ENCODE measurements at places on chromosomes 11 and 22.

DNA sequence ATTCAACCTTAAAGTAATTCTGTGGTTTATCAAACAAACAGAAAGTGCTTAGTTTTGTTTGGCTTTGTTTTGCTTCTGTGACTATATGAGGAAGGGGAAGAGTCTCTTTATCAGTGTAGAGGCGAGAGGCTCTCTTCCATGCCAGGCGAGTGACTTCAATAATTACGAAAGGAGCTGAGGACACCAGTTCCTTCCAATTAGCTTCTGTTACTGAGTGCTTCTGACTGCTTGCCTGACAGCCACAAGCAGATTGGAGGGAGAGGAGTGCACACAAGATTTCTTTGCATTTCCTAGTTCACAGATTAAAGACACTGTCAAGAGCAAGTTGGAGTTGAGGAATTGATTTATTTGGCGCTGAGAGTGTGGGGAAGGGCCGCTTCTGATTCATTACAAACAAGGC, 1484.5 kb upstream of the TENM4 start:
- DNase-seq = no peak

DNA sequence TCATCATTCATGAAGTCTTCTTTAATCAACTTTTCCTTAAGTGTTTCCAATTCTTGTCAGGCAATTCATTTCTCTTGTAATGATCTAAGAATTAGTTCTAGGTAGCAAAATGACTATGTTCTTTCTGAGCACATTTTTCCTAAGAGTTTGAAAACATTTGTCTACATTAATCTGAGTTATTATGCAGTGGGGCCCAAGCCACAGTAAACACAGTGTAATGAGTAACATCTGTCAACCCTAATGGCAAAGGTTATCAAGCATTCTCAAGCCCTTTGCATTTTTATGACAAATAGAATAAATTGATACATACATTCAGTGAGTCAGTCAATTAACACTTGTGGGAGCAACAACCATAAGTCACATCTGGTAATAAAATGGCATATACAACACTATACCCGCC, 106.7 kb upstream of the ZC3H12C start:
- no peak for DNase-seq

DNA sequence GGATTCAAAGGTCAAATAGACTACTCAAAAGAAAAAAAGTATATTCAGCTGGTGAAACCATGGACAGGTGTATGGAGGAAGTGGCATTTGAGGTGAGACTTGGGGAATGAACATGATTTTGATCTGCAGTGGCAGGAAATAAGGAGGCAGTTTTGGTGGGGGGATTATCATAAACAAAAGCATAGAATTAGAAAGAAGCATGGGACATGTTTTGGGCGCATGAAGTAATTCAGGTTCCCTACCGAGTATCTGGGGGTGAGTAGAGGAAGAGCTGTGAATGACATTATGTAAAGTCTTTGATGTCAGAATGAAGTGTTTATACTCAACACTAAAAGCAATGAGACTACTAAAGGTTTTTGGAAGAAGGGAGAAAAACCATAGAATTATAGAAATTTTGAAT, 3.1 kb downstream of the CLMP start:
- no peak for DNase-seq

DNA sequence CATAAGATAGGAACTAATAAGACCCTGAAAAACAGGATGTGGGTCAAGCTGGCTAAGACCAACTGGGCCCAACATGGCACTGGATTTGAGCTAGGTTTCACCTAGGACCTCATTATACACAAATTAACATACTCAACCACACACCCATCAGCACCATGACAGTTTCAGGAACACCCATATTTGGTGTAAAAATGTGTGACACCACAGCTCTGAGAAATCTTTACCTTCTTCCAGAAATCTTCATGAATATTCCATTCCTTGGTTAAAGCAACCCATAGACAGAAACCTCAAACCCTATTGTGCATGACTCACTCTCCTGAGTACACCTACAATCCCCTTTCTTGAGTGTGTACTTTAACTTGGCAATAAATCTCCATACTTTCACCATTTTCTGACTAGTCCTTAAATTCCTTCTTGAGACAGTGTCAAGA, 378.8 kb downstream of the DYNC2H1 start:
- DNase-seq = no peak

GRCh38 chr22:45180146-45180679, 16.5 kb downstream of the NUP50 start:
- no peak for DNase-seq

DNA sequence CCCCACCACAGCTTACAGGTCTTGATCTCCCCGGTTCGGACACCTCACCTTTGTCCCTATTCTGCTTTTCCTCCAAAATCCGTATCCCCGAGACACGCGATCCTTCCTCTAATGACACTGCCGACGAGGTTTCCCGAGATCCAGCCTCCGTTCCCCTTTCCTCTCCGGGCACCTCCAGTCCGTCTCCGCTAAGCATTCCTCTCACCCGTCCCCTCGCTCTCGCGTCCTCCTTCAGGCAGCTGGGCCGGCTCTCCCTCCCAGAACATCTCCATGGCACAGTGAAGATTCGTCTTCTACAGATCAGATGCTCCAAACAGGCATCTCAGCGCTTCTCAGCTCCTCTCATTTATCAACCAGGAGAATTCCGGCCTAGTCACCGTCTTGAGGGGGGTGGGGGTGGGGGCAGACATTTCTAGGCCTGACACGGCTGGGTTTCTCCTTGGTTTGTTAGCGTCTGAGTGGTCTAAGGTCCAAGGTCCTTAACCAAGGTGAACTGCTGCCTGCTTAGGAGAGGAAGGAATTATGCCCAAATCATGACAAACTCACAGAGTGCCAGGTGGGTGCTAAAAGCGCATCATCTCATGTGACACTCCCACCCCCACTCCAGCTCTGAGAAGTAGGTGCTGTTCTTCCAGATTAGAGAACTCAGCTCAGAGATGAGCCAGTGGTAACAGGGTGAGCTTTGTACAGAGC, at the start of gene SPTBN2:
Gene SPTBN2, minus strand, starts transcription at position 524 of the 693 bp plus-strand sequence. CDS start 7,976 bp downstream, outside the sequence.
- DNase-seq = no peak

GRCh38 chr22:19610518-19611253, 86.5 kb upstream of the CLDN5 start:
- DNase-seq = no peak

GRCh38 chr11:43852057-43852636, 28.5 kb upstream of the ALKBH3 start:
- DNase-seq = no peak

GRCh38 chr11:100757646-100758045, 70.6 kb downstream of the ARHGAP42 start:
- no peak for DNase-seq

GRCh38 chr11:16787035-16787742, 48.7 kb downstream of the C11orf58 start:
- no peak for DNase-seq

GRCh38 chr11:43145653-43146052, 166.1 kb upstream of the API5 start:
- DNase-seq = no peak

DNA sequence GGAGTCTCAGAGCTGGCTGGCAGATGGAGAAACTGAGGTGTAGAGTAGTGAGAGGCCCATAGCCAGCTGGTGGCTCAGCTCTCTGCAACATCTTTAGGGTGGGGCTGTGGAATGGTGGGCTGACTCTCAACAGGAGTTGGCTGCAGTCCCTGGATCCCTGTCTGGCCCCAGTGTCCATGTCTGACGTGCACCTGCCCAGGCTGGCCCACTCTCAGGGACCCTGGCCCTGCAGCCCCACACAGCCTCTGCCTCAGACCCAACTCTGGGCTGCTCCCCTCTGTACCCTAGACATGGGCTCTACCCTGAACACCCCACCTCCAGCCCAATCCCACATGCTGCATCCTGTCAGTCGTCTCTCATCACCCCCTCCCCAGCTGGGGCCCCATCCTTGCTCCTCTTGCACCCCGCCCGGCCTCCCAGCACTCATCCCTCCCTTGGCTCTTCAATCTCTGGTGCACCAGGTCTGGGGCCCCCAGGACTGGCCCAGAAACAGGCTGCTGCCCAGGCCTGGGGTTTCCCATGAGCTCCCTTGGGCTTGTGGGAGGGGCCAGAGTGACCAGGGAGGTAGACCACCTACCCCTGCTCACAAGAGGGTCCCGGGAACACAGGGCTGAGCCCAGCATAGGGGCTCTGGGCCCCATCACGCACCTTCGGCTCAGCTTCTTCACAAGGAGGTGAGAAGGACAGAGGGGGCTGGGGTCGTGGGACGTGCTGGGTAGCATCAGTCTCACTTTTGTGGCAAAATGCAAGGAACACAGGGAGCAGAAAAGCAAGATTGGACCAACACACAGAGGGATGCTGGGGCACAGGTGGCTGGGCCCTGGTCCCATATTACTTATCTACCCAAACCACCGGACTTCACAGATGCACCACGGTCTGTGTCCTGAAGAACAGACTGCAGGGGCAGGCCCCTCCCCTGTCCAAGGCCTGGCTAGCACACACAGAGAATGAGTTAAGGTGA, 31.5 kb downstream of the ARVCF start:
- no peak for DNase-seq

DNA sequence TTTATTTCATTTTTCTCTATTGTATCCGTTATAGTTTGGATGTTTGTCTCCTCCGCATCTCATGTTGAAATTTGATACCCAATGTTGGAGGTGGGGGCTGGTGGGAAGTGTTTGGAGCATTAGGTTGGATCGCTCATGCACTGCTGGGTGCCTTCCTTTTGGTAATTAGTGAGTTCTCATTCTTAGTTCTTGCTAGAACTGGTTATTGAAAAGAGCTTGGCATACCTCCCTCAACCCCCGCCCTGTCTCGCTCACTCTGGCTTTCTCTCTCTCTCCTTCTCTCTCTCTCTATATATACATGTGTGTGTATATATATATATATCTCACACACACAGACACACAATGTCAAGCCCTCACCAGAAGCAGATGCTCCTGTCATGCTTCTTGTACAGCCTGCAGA, 978.7 kb downstream of the DLG2 start:
- no peak for DNase-seq

DNA sequence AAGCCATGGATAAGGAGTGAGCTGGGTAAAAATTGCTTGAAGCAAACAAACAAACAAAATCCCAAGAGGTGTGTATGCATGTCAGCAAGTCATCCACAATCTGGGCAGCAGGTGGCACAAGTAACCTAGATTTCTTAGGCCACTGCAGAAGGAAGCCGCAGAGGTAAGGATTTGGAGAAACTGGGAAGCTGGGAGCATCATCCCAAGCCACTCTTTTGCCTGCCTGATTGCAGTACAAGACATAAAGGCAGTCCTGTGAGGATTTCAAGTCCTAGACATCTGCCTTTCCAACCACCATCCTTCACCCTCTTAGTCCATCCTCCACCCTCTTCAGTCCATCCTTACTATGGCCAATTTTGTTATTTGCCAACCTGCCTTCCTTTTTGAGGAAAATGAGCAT, 67.2 kb upstream of the BMAL1 start:
- DNase-seq = no peak

GRCh38 chr22:32764330-32765131, 37.0 kb upstream of the TIMP3 start:
- DNase-seq = no peak

DNA sequence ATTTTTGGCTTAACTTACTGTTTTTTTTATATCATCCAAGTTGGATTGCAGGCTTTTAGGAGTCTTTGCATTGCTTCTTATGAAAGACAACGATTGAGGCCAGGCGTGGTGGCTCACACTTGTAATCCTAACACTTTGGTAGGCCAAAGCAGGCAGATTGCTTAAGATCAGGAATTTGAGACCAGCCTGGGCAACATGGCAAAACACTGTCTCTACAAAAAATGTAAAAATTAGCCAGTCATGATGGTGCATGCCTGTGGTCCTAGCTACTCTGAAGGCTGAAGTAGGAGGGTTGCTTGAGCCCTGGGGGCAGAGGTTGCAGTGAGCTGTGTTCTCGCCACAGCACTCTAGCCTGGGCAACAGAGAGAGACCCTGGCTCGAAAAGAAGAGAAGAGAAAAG, 56.6 kb downstream of the BID start:
- DNase-seq = no peak

DNA sequence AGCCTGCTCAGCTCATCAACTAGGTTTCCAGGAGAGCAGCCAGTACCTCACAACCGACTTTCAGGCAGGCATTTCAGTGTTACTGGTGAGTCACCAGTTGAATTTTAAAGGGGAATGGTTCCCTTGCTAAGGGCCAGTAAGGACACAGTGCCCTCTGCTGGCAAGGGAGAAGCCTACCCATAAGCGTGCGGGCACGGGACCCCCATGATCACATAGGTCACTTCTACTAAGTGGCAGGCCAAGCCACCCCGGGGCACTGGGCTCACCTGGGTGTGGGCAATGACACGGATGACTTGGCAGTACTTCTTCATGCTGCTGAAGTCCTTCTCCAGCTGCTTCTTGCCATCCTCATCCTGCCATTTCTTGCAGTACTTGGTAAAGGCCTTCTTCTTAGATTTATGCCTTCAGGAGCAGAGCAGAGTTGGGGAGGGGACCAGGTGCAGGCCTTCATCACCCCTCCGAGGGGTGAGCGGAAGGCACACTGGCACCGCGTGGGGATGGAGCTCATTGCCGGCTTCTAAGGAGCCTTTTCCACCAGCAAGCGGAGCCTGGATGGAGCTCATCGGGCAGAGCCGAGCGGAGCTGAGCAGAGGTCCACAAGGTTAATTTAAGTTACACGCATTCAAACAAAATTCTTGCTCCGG, 2.9 kb downstream of the RPL3 start:
- DNase-seq = peak; percentile 62

GRCh38 chr11:46376258-46377050, 5.0 kb upstream of the MDK start:
- DNase-seq = no peak

DNA sequence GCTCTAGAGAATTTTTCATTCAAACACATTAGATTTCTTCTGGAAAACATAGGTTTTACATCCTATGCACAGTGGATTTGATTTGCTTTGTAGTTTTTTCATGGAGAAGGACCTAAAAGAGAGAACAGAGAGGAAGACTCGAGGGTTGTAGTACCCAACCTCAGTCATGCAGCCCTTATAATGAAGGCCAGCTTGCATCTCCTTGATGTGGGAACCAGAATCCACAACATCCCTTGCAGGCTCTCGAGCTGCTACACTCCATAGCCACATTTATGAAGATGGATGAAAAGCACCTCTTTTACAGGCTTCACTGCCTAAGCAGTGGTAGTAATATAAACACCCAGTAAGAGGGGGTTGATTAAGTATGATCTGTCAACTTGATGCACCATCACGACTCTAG, 9.5 kb upstream of the OR5B12 start:
- DNase-seq = no peak

GRCh38 chr11:32094923-32095322, 4.0 kb downstream of the RCN1 start:
- DNase-seq = no peak

GRCh38 chr11:112498701-112499100, 238.0 kb upstream of the PLET1 start:
- DNase-seq = no peak

- no peak for DNase-seq
These were observed 182.1 kb upstream of the SORL1-AS1 start for GRCh38 chr11:121634889-121635288.

- no peak for DNase-seq
These were observed 544.0 kb downstream of the NTM start for GRCh38 chr11:131914361-131914774.
